ENCODE measurements at places on chromosomes 1 and 21. TPM values are rescaled to one million over a fixed set of nuclear protein-coding genes. Genes with fewer than 3 reads are reported as not detected.
A peak's percentile ranks its signal among the peaks of the same experiment; 100 is the strongest.

OR2G2 gene
- not detected for total RNA-seq

TCHH gene
- total RNA-seq: 0.35 TPM

- no peak overlapping the region for H3K4me3 ChIP-seq
- H3K27ac ChIP-seq: no peak overlapping the region
- peak; percentile 30 for DNase-seq
- no peaks in the 10 kb centered on the region for H3K36me3 ChIP-seq
- H3K4me1 ChIP-seq: no peaks in the 10 kb centered on the region
Observed at GRCh38 chr1:43056460-43056859, 97.8 kb upstream of the SLC2A1 start.

GRCh38 chr1:2199042-2199810 is 4.7 kb upstream of the FAAP20 start:
- H3K4me3 ChIP-seq: peak overlapping the region; percentile 49
- DNase-seq: peak; percentile 95
- H3K36me3 ChIP-seq: no peaks in the 10 kb centered on the region
- H3K27me3 ChIP-seq: no peaks in the 10 kb centered on the region
- H3K4me1 ChIP-seq: peaks cover 37% of the 10 kb centered on the region

DNA sequence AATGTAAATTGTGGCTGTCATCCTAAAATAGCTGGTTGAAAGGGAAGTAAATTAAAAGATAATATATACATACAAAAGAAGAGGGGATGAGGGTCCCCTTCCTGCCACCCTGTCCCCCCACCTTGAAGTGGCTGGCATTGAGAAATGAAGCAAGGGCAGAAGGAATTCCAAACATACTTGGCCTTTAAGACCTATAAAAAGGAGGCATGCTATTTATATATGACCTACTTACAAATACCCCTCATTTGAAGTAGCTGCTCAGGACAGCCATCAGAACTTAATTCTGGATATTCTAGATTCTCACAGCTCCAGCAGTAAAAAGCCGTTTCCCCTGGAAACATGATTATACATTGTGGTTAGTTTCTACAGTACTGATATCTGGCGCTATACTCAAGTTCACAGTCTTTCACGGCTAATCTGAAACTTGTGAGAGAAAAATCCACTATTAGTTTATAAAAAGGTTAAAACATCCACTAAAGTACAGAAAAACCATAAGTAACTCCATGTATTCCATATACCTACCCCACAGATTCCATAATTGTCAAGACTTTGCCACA is 9.6 kb upstream of the MAP10 start:
- H3K36me3 ChIP-seq: no peaks in the 10 kb centered on the region
- no peak overlapping the region for H3K27ac ChIP-seq
- no peak for DNase-seq
- H3K4me1 ChIP-seq: no peaks in the 10 kb centered on the region
- H3K4me3 ChIP-seq: no peak overlapping the region

DNA sequence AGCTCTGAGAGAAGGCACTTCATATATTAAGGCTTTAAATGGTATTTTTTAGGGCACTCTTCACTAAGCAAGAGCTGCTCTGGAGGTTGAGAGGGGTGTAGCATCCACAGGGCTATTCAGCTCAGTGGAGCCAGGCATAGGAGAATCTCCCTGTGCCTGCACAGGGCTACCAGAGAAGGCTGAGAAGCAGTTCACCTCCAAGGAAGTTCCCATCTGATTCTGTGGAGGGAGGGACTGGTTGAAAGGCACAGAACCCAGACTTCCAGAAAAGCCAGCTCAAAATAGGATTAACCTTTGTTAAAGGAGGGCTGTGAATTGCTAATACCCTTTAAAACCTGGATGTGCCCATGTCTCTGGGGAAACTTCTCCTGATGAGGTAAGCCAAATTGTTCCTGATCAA is 304.5 kb downstream of the TTLL7 start:
- no peaks in the 10 kb centered on the region for H3K27me3 ChIP-seq
- no peak overlapping the region for H3K4me3 ChIP-seq
- no peak overlapping the region for H3K27ac ChIP-seq
- no peaks in the 10 kb centered on the region for H3K36me3 ChIP-seq
- H3K4me1 ChIP-seq: no peaks in the 10 kb centered on the region

All from Peyer's patch (tissue), 4 donors.